Right cardiac atrium (tissue), 5 donors: ENCODE measurements at places on chromosomes 3 and 15. TPM values are rescaled to one million over a fixed set of nuclear protein-coding genes. Genes with fewer than 3 reads are reported as not detected.

GRCh38 chr3:141663993-141664392, 74.1 kb upstream of the RNF7 start:
- DNase-seq: peak; percentile 49

DNA sequence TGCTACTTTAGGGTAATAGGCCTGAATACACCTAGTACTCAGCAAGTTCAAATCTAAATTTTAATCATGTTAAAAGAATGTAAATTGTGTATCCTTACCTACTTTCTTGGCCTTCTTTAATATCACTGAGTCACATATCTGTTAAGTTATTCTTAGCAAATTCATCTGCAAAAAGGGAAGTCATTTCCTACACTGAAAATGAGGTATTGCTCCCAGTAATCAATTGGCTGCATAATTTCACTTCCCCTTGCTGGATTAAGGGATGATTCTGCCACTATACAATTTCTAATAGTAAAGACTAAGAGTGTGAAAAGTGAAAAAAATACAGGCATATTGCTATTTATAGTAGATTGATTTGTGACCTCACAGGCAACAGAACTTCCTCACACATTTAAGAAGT, 47.8 kb downstream of the CCDC54 start:
- no peak for DNase-seq

- DNase-seq: no peak
These were observed 119.6 kb downstream of the TCF12 start for GRCh38 chr15:57038040-57038439.

Gene PDCD7
- 13.3 TPM for total RNA-seq

DNA sequence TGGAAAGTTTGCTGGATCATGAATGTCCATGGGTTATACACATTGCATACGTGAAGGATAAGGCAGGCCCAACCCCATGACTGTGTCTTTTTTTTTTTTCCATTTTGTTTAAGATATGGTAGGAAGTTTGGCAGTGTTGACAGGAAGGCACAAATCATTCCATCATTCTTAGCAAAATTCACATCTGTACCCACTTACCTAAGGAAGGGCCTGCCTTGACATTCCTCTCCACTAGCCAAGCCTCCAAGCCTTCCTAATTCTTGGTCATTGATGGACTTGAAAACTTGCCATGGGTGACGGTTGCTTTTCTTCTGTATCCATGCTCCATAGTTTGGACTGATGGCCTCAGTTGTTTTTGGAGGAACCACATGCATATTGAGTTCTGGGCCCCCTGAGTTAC, 54.4 kb downstream of the ARNT2 start:
- DNase-seq: no peak

DNA sequence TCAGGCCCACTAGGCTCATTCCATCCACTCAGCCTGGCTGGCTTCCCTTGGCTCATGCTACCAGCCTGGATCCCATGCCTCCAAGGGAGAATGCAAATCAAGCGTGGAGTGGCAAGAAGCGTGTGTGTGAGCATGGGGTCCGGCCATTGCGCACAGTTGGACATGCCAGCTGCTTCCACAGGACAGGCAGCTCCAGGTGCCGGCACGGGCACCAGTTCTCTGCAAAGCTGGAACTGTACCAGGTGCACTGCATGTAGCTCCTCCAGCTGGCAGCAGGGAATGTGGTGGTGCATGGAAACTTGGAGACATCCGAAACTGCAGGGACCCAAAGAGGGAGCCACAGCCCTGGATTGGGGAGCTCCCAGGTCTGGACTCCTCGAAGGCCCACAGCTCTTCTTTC, 449.8 kb downstream of the EPHA6 start:
- DNase-seq: no peak

- DNase-seq: no peak
These were observed 94.0 kb upstream of the UMPS start for GRCh38 chr3:124636101-124636862.

Gene RTP1
- not detected for total RNA-seq

DNA sequence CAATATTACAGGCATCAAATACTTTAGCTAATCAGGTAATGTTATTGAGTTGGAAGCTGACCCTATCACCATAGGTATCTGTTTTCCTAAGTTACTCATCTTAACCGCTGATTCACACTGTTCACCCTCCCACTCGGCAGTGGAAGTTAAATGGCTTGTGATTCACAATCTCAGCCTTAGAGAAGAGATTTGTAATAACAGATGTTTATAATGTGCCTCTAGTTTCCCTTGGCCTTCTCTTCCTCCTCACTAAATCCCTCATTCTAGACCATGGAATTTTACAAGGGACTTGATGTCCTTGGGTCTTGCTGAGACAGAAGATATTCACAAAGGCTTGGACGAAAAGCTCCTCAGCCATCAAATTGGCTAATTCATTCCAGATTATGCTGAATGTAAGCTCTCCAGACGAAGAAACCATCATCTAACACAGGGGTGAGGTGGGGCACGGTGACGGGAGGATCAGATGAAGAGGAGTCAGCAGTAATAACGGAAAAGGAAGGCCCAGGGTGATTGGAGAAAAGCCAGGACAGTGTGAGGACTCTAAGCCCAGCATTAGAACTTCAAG, 931.7 kb downstream of the MCTP2 start:
- no peak for DNase-seq

GRCh38 chr3:195013411-195014361, 257.3 kb downstream of the XXYLT1 start:
- no peak for DNase-seq

DNA sequence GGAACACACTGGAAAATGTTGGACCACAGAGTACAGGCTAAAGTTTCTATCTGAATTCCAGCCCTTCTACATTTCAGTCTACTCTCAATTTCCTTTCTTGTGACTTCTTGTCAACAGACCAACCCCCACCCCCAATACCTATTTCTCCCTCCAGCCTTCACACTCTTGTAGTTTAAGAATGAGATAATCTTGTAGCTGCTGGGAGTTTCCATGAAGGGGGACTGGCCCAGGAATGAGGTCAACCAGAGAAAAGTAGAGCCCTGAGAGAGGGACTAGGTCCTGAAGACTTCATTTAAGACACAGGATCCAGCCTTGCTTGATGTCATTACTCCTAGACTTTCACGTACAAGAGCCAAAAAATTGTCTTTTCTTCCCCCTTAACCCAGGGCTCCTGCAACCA, 29.5 kb upstream of the FAM107A start:
- no peak for DNase-seq

Gene PIERCE2
- 2.7 TPM for total RNA-seq

DNA sequence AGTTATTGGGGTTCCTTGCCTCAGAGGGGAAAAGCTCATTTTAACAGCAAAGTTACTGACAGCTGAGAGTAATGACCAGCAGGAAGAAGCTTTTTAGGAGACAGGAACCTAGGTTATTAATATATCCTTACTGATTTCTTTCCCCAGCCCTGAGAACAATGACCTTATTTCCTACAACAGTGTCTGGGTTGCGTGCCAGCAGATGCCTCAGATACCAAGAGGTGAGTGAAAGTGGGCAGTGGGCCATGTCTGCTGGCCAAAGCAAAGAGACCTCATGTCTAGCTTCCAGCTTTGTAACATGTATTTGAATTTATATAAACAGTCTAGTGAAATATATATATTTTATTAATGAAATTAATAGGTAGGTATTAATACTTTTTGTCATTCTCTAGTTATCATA, 5.0 kb downstream of the CCNDBP1 start:
- DNase-seq: peak; percentile 63

DNA sequence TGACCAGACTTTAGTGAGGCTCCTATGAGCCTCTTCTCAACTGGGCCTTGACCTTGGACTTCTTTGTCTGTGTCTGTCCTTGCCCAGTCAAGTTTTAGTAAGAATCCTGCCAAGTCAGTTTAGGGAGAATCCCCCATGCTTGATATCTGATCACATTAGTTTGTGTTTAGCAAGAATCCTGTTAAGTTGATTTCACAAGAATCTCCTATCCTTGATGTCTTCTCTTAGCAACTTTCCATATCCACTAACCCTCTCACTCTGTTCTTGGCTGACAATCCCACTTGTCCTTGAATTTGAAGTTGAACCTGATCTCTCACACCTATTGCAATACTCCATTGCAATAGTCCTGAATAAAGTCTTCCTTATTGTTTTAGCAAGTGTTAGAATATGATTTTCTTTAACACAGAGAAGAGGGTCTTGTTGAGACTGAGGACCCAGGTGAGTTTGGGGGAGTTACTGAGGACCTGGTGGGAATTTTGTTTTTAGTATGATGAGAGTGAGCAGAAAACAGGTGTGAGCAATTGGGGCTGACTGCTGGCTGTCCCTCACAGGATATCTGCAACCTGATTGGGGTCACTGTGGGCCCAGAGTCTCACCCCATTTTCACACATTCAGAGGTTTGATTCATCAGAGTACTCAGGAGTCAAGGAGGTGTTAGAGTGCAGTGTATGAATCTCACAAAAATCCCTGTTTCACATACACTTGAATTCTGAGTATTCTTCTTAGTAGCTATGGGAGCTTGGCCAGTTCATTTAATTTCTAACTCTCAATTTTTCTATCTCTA, 39.9 kb upstream of the TNFAIP8L3 start:
- no peak for DNase-seq

DNA sequence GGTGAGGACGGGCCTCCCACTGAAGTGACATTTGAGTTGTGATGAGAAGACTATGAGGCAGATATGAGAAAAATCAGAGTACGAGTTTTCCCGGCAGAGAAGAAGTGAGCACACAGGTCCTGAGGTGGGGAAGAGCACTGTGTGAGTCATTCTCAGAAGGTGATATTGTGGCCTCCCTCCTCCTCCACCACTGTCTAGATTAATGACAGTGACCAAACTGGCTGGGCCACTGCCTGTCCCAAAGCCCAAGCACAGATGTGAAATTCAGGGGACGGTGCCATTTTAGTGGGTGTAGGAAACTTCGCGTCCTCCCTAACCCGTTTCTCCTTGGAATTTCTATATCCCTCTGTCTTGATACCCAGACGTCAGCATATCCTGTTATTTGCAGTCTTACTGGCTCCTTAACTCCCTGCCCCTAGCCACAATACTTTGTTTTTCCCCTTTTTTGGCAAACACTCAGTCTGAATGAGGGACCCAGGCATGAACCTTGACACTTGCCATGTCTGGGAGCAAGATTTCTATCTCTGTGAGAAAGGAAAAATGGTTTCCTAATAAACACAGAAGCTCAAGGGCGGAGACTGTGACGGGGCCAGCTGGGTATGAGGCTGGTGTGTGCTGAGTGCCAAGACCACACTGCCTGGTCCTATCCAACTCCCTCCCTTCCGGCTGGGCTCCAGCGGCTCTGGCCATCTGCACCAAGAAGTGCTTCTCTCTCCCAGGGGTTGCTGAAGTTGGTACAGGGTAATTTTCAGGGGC, 15.2 kb downstream of the PRICKLE2 start:
- peak; percentile 94 for DNase-seq

DNA sequence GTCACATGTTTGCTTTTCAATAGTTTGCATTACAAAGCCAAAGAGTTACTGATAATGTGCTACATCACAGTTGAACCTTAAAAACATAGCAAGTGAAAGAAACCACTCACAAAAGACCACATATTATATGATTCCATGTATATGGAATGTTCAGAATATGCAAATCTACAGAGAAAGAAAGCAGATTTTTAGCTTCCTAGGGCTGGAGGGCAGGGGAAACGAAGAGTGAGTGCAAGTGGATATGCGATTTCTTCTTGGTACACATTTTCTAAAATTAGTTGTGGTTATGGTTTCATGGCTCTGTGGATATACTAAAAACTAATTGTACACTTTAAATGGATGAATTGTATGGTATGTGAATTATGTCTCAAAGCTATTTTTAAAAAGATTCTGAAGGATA, 4.0 kb upstream of the GBE1 start:
- DNase-seq: no peak

GRCh38 chr3:56547486-56547885, 9.5 kb upstream of the CCDC66 start:
- no peak for DNase-seq

- no peak for DNase-seq
These were observed 634 bp downstream of the FBXL22 start for GRCh38 chr15:63597821-63598220.

DNA sequence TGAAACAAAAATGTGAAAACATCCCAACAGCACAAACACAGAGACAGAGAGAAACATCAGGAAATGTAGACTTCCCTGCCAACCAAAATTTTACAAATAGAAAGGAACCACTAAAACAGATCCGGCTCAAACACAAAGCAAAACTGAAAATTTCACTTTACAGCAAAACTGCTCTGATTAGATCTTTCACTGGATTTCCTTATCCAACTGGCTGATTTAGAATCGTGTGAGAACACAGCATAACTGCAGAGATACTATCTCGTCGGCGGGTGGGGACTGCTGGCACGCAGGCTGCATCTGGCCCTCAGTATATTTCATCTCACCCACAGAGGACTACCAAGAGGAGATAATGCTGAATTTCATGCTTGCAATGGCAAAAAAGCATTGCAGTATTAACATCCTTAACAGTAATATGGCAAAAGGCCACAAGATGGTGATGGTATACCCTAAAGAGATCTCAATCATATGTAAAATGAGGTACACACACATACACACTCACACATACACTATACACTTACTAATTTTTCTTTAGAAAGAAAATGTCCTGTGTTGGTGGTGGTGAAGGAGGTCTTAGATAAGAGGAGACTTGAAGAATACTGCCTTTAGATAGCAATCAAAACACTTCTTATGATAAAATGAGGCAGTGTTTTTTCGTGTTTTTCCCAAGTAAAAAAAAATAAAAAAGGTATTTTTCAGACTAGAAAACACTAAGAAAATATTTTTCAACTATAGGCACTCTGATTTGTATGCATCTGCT, 10.6 kb upstream of the LEO1 start:
- DNase-seq: peak; percentile 22

GRCh38 chr3:74631351-74632140, 17.1 kb upstream of the CNTN3 start:
- DNase-seq: no peak

GRCh38 chr3:182259579-182259978, 533.7 kb upstream of the ATP11B start:
- DNase-seq: peak; percentile 29

- no peak for DNase-seq
These were observed 170.0 kb downstream of the NR2F2 start for GRCh38 chr15:96500508-96500907.

- DNase-seq: no peak
These were observed 129.1 kb downstream of the TPRA1 start for GRCh38 chr3:127461286-127461910.

Gene CEMIP
- total RNA-seq: 2.6 TPM

GRCh38 chr3:139764936-139765335, 87.2 kb upstream of the NMNAT3 start:
- no peak for DNase-seq

Gene ATRIP
- total RNA-seq: 4.5 TPM

Gene PSTPIP1
- 6.0 TPM for total RNA-seq

GRCh38 chr3:7520059-7520458, 659.1 kb downstream of the GRM7 start:
- DNase-seq: no peak

GRCh38 chr3:84547207-84547606, 411.6 kb upstream of the CADM2 start:
- DNase-seq: no peak

DNA sequence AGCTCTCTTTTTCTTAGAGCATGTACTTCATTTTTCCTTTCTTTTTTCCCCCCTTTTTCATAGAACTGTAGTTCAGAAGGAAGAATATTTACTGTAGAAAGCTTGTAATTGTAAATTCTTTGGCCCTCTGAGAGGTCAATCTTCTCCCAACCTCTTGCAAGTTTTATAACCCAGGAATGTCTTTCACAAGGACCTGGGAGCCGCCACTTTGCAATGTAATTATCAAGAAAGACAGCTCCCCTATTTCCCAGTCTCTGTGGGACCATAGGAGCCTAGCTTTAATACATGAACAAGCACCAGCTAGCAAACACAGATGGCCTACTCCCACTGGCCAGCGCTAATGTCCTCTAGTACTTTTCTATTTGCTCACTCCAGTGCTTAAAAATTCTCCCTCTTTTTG, 51.4 kb downstream of the NFKBIZ start:
- no peak for DNase-seq

GRCh38 chr3:139394116-139394515, 4.7 kb upstream of the COPB2 start:
- DNase-seq: no peak
